Activated CD8-positive, alpha-beta memory T cell treated with anti-CD3 and anti-CD28 coated beads for 48 hours (primary cell): ENCODE measurements at places on chromosomes 12 and 14.

GRCh38 chr14:68623826-68624225 is 169.0 kb downstream of the ZFP36L1 start:
- no peak for DNase-seq

DNA sequence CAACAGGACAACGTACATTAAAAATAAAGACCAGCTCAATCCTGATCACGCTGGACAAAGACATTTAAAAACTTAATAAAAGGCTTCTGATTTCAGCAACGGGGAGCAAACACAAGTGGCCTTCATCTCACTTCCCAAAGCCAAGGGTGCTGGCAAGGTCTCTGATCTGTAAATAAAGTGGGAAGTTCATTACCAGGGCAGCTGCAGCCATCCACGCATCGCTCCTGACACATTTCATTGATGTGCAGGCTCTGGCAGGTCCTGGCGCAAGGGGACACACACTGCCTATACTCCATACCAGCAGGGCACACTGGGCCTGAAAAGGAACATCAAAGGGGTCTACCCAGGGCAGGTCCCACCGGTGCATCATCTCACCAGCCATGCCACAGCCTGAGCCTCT is 51.0 kb downstream of the VWF start:
- no peak for DNase-seq

- no peak for DNase-seq
Measured at GRCh38 chr12:62653740-62654139, 187.1 kb downstream of the MON2 start.

- no peak for DNase-seq
Measured at GRCh38 chr12:117485984-117486839, 124.8 kb upstream of the NOS1 start.

GRCh38 chr12:71222436-71222835 is 64.6 kb upstream of the TSPAN8 start:
- no peak for DNase-seq

DNA sequence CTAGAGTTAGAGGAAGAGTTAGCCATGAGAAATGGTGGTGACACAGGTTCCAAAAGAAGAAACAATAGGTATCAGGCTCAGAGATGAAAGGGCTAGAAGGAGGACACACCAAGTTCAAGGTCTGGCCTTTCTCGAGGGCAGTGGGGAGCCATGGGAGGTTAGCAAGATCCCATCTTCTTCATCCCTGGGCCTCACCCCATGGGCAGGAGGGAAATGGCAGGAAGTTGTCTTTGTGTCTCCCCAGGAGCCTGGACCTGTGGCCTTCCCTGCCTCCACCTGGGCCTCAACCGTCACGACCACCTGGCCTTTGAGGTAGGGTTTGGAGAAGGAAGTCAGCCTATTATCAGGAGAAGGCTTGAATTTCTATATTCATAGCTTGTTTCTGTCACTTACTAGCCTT is 5.8 kb upstream of the AQP2 start:
- no peak for DNase-seq

DNA sequence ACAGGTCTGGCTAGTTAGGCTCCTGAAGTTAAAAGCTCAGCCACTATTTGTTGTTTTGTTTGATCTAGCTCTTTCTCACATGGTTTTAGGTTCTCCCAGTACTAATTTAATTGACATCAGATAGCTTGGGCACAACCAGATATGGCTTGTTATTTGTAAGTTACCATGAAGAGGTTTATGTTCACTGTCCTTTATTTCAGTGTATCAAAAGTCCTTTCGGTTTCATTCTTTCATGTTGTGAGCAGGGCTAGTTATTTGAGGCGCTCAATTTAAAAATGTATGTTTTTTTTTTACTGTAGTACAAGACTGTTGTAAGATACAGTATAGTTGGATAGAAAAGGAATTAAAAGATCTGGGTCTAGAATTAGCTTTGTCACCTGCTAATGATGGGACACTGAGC is 7.0 kb downstream of the GPX2 start:
- DNase-seq: no peak

GRCh38 chr12:31876568-31877424 is 82.4 kb upstream of the RESF1 start:
- no peak for DNase-seq

DNA sequence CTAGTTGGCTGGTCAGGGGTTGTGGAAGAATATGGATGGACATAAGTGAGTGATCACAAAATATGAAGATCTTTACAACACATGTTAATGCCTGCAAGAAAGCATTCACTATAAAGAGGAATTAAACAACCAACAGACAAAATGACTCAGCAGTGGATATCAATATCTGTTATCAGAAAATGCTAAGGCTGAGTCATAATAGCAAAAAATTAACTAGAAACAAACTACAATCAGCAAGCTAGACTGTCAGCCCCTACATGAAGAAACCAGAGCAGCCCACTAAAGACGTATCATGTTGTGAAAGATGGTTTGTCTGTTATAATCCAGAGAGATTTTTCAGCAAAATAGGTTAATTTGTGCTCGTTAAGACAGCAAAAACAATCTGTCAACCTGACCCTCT is 472.9 kb downstream of the NELL2 start:
- DNase-seq: no peak

- no peak for DNase-seq
Measured at GRCh38 chr12:75488553-75488952, 8.0 kb downstream of the GLIPR1 start.

DNA sequence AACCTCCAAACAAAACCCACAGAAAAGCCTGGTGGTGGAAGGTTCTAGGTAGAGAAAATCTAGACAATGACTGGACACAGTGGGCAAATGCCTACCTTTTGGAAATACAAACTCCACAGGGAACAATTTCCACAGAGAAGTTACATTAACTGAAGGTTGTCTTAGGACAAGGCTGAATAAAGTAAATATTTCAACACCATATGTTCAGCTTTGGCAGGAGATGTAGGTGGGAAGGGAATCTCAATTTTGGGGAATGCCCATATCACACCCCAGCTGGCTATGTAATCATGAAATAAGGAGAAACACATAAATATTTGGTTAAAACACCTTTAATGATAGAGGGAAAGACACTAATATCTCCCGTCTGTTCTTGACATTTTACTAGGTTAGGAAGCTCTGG is 5.4 kb downstream of the SALL2 start:
- DNase-seq: no peak

DNA sequence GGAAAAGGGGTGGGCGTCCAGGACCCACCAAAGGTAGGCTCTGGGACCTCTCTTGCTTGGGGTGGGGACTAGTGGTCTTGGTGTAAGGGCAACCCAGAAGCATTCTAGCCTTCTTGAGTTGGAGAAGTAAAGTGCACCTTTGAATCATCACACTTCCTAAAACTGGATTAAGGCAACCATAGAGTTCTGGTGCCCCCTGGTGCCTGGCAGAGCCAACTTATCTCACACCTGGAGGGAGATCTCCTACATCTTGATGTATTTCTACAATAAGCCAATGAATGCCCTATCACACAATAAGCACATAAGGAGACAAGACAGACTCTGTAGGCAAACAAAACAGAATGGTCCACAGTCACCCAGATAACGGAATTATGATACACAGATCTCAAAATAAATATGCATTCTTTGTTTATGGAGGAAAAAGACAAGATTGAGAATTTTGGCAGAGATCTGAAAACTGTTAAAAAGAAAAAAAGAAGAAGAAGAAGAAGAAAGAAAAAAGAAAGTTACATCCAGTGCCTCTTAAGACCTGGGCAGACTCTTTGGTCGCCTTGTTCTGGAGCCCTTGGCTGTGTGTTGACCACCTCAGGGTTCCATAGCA is 95.9 kb upstream of the PPP2R5C start:
- no peak for DNase-seq

DNA sequence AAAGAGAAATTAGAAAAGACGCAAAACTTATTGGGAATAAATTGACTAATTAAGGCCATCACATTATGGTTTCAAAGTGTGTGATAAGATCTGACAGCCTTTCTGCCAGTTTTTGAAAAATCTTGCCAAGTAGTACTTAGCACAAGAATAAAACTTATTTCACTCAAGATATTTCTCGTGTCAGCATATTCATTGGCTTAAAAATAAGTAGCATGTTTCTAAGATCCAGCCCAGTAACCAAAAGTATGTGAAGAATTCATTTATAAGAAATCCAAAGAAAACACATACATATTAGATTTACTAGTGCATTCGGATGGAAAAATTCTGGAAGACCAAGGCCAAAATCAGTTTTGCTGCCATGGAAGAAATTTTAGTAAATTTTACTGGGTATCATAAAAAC is 1135.0 kb downstream of the GALC start:
- no peak for DNase-seq

DNA sequence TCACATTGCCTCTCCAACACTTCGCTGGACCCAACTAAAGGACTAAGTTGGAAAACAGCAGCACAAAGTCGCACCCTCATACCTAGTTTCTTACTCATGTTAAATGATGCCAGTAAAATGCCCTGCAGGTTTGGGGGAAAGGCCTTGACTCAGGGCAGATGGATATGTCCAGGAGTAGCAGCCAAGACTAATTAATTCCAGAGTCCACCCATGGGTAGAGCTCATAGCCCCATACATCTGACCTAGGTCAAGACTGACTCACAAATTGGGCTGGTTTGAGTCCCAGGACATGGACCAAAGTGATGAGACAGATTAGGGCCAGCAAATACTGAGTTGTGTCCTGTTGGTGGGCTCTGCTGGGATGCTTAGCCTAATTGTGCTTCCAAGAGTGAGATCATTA is 224.0 kb upstream of the BTG1 start:
- DNase-seq: no peak

DNA sequence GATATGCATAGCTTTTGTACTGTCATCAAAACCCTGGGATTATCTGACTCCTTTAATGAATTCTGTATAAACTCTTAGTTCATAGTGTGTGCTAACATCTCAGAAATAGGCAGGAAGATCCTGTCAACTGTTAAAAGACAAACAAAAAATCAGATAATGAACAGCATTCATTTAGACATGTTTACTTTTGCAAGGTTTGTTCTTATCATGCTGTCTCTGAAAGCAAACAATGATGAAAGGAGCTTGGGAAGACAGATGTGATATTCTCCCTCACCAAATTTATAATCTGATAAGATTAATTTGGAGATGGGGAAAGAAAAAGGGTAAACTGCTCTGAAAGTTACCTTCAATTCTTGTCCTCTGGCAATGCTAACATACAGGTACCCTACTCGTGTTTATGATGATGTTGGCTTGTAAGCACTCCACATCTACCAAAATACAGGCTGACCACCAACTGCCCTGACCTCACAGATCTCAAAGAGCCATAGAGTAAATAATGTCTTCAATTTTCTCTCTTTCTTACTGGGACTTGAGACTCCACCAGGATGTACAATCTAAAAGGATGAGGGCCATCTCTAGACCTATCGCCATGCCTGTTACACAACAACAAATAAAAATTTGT is 233.8 kb downstream of the SSPN start:
- no peak for DNase-seq

DNA sequence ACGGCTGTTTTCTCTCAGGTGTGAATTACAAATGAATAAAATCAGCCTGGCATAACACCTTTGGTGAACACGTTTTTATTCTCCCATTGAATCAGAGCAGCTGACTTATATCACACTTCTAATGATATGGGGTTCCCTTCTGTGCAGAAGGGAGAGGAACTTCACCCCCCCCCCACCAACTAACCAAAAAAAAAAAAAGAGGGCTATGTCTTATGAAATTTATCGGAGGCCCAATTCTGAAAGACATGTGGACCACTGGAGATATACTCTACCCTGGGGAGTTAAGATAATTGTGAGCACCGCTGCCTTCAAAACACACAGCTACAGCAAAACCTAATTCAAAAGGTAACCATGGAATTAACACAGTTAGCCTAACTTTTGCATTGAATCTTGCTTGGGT is 4.6 kb downstream of the BCL11B start:
- no peak for DNase-seq

- DNase-seq: no peak
Measured at GRCh38 chr14:53316504-53316903, 163.4 kb upstream of the DDHD1 start.

- no peak for DNase-seq
Measured at GRCh38 chr12:6827982-6828780, at the start of gene P3H3. P3H3 (plus strand) TSS chr12:6828407; CDS start chr12:6828441, 34 bp downstream.

- no peak for DNase-seq
Measured at GRCh38 chr14:101370593-101371569, 190.4 kb upstream of the DIO3 start.

GRCh38 chr14:92830902-92831301 is 36.8 kb downstream of the GOLGA5 start:
- no peak for DNase-seq

DNA sequence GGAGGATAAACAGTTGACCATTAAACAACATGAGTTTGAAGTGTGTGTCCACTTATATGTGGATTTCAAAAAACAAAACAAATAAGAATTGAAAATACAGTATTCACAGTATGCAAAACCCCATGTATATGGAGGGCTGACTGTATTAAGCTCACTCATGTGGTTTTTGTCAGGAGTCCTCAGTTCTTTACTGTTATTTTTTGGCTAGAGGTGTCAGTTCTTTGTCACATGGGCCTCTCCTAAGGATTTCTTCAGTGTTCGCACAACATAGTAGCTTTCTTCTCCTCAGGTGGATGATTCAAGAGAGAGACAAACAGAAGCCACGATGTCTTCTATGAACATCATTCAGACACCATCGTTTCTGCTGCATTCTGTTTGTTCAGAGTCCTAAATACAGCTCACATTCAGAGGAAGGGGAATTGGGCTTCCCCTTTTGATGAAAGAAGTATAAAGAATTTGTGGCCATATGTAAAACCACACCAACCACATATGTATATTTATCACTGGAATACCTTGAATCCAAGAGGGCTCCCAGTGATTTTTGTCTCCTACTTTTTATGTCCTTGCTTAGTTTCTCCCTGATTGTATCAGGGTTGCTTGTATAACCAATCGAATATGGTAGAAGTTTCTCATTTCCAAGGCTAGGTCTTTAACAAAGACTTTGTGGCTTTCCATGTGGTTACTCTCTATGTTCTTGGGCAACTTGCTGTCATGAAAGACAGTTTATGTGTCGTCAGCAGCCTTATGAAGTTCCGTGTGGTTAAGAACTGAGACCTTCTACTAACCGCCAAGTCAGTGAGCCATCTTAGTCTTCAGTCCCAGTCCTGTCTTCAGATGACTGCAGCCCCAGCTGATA is 18.9 kb downstream of the MNAT1 start:
- peak; percentile 19 for DNase-seq

DNA sequence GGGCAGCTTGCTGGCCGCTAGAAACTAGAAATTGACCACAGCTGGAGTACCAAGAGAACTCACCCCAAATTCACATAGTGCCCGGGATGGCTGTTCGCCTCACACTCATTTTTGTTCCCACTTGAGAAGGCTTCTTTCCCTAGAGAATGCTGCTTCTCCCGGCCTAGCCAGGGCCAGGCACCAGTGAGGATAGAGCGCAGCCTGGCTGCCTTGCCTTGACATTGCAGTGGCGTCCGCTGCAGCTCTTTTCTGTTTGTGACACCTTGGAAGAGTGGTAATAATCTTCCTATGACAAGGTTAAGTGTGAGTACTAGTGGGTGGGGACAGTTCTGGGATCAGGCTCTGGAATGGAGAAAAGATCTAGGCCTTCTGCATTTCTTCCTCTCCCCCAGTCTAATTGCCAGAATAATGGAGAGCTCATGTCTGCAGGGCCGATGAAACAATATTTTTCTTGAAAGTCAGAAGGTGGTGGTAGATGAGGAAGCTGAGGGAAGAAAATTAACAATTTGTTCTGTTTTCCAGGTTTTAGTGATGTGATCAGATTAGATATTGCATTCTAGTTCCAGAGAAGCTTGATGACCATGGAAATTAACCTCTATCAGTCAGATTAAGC is 3.7 kb downstream of the TMEM253 start:
- no peak for DNase-seq
